ENCODE measurements at places on chromosomes 7 and 10. TPM values are rescaled to one million over a fixed set of nuclear protein-coding genes. Genes with fewer than 3 reads are reported as not detected.

The SVIL gene
- 25.1 TPM for total RNA-seq

The CLDN12 gene
- total RNA-seq, result 87.3 TPM

The VSIR gene
- 0.46 TPM for total RNA-seq

The OR2A1 gene
- not detected for total RNA-seq

The PIK3AP1 gene
- 1.7 TPM for total RNA-seq

The H2BK1 gene
- total RNA-seq, result not detected

The CYREN gene
- total RNA-seq, result 52.2 TPM

The MMD2 gene
- total RNA-seq, result not detected

The CC2D2B gene
- total RNA-seq, result 0.22 TPM

The DPP6 gene
- 0.90 TPM for total RNA-seq

The ZNF804B gene
- total RNA-seq, result not detected

The LRIT1 gene
- total RNA-seq, result not detected

The HABP2 gene
- total RNA-seq, result not detected

The OR2A7 gene
- 0.15 TPM for total RNA-seq

The CHRM2 gene
- total RNA-seq, result not detected

The MBL2 gene
- not detected for total RNA-seq

The ADAM8 gene
- 3.2 TPM for total RNA-seq

The KCNMA1 gene
- 3.7 TPM for total RNA-seq

The ARMC3 gene
- 0.46 TPM for total RNA-seq

The NEBL gene
- 52.8 TPM for total RNA-seq

The MYO3A gene
- total RNA-seq, result 0.46 TPM

The HMX2 gene
- total RNA-seq, result 0.21 TPM

The SORBS1 gene
- total RNA-seq, result 10.1 TPM

The CYP17A1 gene
- not detected for total RNA-seq

The COL1A2 gene
- 47.9 TPM for total RNA-seq
